ENCODE measurements at places on chromosomes 6 and 20. TPM values are rescaled to one million over a fixed set of nuclear protein-coding genes. Genes with fewer than 3 reads are reported as not detected.

Gene TRIM31
- not detected for polyA plus RNA-seq

Gene SALL4
- polyA plus RNA-seq = 11.3 TPM

Gene HCK
- 3.3 TPM for polyA plus RNA-seq

Gene TBXT
- polyA plus RNA-seq = not detected

Gene SAYSD1
- 19.8 TPM for polyA plus RNA-seq

Gene FAM184A
- polyA plus RNA-seq = 12.1 TPM

Gene RAET1G
- 0.86 TPM for polyA plus RNA-seq

Gene FRS3
- 9.2 TPM for polyA plus RNA-seq

Gene DNAH8
- 0.31 TPM for polyA plus RNA-seq

Gene ANKRD66
- not detected for polyA plus RNA-seq

Gene ADGRF5
- polyA plus RNA-seq = 24.6 TPM

Gene INSM1
- polyA plus RNA-seq = not detected

Gene CTAGE9
- polyA plus RNA-seq = not detected

Gene PRR18
- 0.30 TPM for polyA plus RNA-seq

Gene TRIM40
- 0.07 TPM for polyA plus RNA-seq

Gene ZNF165
- polyA plus RNA-seq = 4.1 TPM

Gene RFX6
- polyA plus RNA-seq = 0.10 TPM

All from renal pelvis (tissue), 12 donors.